ENCODE measurements at places on chromosomes 3 and 15.

DNA sequence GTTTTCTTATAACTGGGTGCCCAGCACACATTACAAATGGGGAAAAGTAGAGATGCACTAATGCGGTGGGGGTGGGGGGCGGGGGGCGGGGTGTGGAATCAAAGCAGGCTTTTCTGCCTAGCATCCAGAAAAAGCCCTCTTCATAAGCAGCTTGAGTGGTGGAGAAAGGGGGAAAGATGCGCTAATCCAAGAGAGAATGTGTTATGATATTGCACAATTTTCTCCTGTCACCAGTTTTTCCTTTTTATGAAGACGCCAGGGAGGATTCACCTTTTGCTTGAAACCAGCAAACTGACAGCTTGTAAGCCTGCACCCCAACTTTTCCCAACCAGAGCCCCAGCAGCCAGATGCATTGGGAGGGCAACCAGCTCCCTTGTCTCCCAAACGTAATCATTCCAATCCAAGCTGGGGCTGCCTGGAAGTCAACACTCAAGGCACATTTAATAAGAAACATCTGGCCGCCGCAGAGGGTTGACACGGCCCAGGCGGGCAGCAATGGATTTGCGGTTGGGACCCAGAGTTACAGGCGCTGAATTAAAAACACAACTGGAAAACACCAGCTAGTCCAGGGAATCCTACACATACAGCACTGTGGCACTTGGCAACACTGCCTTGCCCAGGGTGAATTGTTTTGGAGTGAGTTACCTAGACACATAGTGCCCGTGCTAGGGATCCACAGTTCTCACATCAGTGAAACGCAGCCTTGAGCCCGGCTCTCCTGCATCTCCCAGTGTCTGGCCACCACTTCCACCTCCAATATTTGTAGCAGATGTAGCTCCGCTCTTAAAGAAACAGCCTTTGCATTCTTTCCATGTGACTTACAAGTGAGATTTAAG is 218.5 kb upstream of the PRICKLE2 start:
- no peak for DNase-seq

- no peak for DNase-seq
Measured at GRCh38 chr15:77854980-77855379, 222.3 kb upstream of the LINGO1 start.

GRCh38 chr3:171574556-171575240 is 114.5 kb upstream of the TNIK start:
- DNase-seq = no peak

GRCh38 chr3:58192069-58192468 is 18.7 kb downstream of the DNASE1L3 start:
- no peak for DNase-seq

GRCh38 chr3:9124730-9125129 is 124.7 kb downstream of the SRGAP3 start:
- no peak for DNase-seq

DNA sequence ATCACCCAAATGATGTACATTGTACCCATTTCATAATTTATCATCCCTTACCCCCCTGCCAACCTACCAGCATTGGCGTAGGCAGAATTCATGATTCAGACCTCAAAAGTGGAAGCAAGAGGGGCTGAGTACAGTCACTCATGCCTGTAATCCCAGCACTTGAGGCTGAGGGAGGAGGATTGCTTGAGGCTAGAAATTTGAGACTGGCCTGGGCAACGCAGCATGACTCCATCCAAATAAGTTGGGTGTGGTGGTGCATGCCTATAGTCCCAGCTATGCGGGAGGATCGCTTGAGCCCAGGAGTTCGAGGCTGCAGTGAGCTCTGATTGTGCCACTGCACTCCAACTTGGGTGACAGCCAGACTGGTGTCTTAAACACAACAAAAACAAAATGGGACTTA is 10.4 kb downstream of the TTC14 start:
- no peak for DNase-seq

GRCh38 chr3:168197162-168197561 is 101.4 kb upstream of the GOLIM4 start:
- DNase-seq = no peak

- no peak for DNase-seq
Measured at GRCh38 chr15:51812598-51812997, 16.9 kb upstream of the TMOD3 start.

DNA sequence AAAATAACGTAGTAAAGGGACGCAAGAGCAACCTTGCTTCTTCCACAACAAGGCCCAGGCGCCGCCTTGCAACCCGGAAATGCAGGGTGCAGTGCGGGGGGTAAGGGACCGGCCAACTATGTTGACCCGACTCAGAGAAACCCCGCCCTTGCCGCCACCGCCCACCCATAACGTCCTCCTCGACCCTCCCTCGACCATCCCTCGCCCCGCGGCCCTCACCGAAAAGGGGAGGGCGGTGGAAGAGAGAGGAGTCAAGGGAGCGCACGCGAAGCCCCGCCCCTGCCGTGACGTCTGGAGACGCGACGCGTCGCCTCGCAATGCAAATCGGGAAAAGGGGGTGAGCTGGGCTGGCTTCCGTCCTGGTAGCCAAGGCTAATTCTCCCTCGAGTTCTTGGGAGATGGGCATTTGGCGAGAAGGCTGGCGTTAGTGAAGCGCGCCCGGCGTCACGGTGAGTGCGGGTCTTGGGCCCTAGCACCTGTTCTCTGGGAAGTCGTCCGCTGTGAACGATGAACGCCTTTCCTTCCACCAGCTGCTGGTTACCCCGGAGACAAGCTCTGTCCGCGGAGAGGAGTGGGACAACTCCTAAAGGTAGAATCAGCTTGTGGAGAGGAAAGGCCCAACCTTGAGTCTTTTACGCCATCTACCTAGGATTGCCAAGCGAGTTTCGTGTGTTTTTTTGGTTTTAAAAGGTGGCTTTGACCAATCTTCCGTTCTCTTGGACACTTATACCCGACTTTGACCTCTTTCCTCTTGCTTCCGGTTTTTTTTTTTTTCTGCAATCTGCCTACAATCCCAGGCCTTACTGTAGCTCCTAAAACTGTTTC is at the start of gene USP8:
TSS of gene USP8 (plus strand) at position 340 of the 825 bp plus-strand sequence. CDS start 14,669 bp downstream, outside the sequence.
- peak; percentile 83 for DNase-seq

DNA sequence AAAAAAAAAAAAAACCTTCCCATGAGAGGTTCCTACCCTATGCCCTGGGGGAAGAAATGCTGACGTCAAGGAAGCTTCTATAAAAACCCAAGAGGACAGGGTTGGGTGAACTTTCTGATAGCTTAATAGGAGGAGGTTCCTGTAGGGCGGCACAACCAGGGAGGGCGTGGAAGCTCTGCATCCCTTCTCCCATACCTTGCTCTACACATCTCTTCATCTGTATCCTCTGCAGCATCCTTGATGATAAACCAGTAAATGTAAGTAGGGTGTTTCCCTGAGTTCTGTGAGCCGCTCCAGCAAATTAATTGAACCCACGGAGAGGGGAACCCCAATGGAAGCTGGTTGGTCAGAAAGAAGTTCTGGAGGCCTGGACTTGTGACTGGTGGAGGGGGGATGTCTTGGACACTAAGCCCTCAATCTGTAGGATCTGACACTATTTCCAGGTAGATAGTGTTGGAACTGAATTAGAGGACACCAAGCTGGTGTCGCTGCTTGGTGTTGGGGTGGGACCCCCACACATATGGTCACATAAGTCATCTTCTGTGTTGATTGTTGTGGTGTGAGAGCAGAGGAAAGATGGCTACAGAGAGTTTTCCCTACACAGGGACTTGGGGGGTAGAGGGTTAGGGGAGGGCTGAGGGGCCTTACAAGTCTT is 91.5 kb downstream of the ST6GAL1 start:
- no peak for DNase-seq

DNA sequence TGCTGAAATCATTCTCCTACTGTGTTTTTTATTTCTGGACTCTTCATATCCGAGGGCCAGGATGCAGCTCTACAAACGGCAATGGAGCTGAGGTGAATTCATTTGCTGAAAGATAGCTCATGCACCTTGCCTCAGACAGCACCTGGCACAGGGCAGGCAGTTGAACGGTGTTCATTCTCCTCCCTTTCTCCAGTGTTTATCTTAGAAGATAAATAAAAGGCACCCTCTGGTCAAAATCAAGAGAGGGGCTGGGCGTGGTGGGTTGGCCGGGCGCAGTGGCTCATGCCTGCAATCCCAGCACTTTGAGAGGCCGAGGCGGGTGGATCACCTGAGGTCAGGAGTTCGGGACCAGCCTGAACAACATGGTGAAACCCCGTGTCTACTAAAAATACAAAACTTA is 79.3 kb upstream of the LMOD3 start:
- DNase-seq = no peak

DNA sequence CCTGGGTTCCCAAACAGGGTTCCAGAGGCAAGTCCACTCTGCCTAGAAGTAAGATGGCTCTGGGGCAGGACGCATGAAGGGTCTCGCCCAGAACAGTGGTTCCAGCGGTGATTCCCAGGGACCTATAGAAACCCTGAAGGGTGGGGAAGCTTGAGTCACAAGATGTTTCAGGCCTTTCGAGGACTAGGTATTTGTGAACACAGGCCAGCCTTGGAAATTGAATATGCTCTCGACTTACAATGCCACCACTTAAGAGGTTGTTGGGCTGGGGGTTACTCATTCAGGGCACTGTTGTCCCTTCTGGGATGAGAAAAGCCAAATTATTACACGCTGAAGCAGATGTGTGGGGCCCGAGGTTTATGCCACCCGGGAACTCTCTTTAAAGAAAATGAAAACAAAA is 152.0 kb downstream of the TJP1 start:
- no peak for DNase-seq

DNA sequence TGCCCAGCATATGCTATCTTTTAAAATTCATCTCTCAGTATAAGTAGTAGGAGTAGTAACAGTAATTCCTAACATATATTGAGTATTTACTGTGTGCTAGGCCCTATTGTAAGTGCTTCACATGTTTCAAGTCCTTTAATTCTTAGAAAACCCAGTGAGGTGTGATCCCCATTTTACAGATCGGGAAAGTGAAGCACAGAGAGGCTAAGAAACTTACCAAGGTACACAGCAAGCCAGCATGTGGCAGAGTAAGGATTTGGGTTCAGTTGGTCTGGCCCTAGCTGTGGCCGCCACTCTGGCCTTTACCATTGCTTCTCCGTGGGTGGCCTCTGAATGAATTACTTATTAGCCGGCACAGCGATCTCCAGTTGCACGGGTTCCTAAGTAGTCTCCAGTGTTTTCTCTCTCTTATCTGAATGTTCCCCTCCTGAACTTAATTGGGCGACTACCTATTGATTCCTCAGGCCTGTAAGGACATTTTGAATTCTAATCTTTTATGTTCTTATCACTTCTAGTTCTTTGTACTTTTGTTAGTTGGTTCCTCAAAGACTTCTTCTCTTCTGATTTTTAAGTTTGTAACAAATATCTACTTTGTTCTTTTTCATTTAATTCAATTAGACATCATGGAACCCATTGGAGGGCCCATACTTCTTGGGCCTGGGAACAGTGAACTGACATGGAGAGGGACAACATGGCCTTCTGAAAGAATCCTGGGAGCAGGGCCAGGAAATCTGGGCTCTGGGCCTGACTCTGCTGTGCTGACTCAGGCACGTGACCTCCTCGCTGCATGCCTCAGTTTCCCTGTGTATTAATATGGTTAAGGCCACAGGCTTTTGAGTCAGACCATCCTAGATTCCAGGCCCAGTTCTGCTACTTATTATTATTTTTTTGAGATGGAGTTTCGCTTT is 11.6 kb downstream of the CLCN2 start:
- DNase-seq = no peak

- no peak for DNase-seq
Measured at GRCh38 chr3:16079519-16079918, 95.0 kb upstream of the GALNT15 start.

GRCh38 chr3:175107231-175107630 is 248.1 kb downstream of the NAALADL2 start:
- DNase-seq = no peak

- no peak for DNase-seq
Measured at GRCh38 chr3:116444115-116444747, 1.1 kb downstream of the LSAMP start.

DNA sequence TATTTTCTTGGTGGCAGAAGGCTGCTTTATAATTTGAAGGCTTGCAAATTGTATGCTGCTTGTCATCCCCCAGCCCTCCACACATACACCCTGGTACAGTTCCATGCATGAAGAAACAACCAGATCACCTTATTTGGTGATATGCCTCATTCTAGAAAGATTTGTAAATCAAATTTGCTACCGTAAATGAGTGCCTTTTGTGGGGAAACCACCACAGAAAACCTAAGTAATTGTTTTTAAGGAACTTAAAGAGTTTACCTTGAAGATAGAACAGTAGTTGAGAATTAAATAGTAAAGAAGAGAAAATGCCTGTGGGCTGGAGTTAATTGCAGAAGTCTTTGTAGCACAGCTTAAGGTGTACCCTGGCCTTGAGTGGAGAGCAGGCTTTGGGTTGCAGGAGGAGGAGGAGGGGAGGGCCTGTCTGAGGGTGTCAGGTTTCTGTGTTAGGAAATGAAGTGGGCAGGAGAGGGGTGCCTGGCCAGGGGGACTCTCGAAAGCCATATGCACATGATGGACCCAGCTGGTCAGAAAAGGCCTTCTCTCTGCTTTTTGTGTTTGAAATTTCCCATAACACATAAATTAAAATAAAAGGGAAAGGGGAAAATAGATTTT is 6.9 kb downstream of the NIPA2 start:
- no peak for DNase-seq

DNA sequence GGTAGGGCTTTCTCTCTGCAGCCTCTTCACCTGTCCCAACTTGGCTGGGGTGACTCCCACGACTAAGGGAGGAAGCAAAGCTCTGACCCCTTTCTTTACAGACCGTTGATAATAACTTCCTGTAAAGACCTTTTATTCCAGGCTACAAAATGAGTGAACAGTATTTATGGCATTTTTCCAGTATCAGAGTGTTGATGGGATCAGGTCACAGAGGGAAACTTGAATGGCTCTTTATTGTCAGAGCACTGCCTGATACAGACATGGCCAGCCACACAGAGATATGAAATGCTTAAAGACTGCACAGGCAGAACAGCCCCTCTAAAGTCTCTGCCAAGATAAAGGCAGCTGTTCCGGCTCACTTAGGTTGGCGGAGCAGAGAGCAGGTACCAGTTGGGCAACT is 1033.9 kb upstream of the NR2F2 start:
- no peak for DNase-seq
